A673 (cell line): ENCODE measurements at places on chromosomes 2 and 18. TPM values are rescaled to one million over a fixed set of nuclear protein-coding genes. Genes with fewer than 3 reads are reported as not detected.

The OTX1 gene
- 1.1 and 2.1 TPM in 2 replicates for total RNA-seq

The SIX2 gene
- not detected in 2 replicates for total RNA-seq

The SERPINB13 gene
- 0.49 and 0.50 TPM in 2 replicates for total RNA-seq

The CCDC85A gene
- total RNA-seq, result 0.15 and 0.39 TPM in 2 replicates

The MAP3K19 gene
- not detected in 2 replicates for total RNA-seq

The CD8B2 gene
- not detected in 2 replicates for total RNA-seq

The NXPH2 gene
- 4.8 and 5.4 TPM in 2 replicates for total RNA-seq

The MEP1B gene
- 0.26 TPM in 1 of 2 replicates, not detected in the other for total RNA-seq

The NOSTRIN gene
- not detected in 2 replicates for total RNA-seq

GRCh38 chr2:187360286-187360685 is 87.8 kb downstream of the CALCRL start:
- no peak for DNase-seq

DNA sequence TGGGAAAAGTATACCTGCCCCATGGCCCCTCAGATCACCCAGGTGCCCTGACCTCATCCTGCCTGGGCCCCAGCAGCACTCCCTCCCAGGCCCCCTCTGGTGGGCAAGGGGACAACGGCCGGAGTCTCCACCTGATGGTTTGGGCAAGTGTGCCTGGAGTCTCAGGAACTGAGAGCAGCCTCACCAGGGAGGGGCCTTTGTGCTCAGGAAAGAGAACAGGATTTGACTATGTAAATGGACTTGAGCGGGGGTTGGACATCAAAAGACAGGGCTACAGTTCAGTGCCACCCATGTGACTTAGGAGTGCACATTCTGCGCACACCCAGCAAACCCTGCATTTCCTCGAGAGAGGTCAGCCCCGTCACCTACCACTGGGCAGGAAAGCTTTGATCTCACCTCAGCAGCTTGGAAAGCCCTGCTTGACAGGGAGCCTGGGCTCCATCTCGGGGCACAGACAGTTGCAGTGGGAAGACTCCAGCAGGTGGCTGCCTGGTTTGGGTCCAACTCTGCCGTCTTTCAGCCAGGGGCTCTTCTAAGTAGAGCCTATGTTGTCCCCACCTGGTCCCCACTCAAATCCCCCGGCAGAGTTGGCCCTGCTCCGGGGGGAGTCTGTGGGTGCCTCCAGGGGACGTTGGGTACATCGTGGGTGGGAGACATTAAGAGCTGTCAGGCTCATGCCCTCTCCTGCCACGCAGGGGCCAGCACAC is 3.3 kb downstream of the INPP5D start:
- no peak for DNase-seq

DNA sequence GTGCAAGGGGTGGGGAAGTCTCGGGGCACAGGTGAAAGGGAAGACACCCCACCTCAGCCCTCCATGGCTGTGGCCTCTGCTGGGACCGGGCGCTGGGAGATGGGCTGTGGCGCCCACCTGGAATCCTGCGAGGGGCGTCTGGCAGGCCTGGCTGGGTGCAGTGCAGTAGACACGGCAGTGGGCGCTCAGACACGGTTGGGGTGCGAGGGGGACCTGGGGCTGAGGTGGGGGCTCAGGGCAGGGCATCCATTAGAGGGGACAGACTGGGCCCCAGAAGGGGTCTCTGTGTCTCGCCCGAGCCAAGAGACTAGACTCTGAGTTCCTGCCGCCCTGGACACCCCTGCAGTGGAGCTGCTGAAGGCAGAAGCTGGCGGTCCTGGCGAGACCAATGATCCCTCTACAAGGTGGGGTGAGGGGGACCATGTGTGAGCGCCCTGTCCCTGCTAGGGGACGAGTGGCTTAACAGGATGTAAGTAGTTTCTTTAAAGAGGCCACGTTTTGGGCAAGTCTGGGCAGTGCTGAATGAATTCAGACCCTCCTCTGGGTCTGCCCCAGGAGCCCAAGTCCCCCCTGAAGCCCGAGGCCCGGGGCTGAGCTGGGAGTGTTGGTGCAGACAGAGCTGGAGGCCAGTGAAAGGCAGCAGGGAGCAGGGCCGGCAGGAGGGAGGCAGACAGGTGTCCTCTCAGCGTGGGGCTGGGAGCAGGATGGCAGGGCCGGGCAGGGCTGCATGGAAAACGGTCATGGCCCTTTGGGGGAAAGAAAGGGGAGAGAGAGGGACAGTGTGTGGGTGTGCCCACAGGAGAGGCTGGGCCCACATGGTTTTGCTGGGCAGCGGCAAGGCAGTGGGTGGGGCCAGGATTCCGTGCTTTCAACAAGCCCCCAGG is 57.2 kb downstream of the HS6ST1 start:
- no peak for DNase-seq

- no peak for DNase-seq
Observed at GRCh38 chr2:55160422-55160821, 71.7 kb downstream of the CLHC1 start.

- no peak for DNase-seq
Observed at GRCh38 chr2:207695293-207695692, 16.1 kb upstream of the CCNYL1 start.

DNA sequence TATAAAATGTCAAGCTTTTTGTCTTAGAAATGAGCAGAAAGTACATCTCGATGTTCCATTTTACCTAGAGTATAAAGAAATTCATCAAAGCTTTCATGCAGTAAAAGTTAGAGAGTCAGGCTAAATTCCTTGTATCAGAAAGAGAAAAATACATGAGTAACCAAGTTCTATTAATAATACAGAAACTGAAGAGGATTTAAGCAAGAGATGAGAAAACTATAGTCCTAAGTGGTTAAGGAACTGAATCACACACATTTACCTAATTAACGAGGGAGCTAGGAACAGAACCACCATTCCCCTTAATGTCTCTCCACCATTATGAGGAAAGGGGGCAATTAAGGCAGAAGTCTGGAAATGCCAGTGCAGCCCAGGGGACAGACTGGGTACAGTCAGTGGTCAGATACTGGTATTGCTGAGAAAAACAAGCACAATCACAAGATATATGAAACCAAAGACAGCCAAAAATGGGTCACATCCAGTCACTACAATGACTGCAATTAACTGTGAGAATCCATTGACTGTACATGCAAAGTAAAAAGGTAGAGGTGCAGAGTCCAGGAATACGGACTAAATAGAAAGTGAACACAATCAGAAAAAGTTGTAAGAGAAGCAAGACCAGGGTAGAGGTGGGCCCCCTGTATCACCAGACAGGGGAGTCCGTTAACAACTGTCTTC is 23.9 kb downstream of the MAP4K3 start:
- no peak for DNase-seq

- DNase-seq, result no peak
Observed at GRCh38 chr2:33236482-33237385, 239.7 kb upstream of the RASGRP3 start.

DNA sequence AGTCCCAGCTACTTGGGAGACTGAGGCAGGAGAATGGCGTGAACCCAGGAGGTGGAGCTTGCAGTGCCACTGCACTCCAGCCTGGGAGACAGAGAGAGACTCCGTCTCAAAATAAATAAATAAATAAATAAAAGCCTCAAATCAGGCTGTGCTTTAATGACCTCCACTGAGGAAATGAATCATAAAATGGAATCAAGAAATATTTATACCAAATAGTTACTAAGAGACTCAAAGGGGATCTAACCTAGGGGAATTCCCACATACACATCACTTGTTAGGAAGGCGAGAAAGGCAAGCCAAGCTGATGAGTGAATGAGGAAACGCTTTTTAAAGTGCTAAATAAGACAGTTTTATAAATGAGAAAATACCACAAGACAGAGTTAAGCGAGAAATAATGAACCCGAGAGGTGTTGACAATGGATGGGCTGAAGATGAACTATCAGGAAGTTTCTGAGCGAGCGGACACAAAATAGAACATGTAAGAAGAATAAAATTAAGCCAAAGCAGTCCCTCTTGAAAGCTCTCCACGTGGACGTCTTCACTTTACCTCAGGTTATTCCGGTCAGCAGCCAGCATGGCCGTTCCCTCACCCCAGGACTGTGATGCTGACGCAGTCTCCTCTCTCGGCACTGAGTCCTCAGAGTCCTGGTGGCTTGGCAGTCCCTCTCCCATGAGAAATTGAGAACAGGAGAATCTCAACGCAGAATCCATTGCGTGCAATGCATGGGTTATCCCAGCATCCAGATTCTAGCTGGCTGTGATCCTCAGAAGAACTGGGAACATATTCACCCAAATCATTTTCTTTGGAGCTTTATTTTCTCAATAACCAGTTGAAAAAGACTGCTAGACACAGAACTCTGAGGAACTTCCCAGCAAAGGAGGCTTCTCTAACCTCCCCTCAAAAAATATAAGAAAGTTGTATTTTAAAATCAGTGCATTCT is 22.3 kb downstream of the PXDN start:
- peak; percentile 58 for DNase-seq

- peak; percentile 86 for DNase-seq
Observed at GRCh38 chr2:191245869-191246531, 796 bp downstream of the MYO1B start.

DNA sequence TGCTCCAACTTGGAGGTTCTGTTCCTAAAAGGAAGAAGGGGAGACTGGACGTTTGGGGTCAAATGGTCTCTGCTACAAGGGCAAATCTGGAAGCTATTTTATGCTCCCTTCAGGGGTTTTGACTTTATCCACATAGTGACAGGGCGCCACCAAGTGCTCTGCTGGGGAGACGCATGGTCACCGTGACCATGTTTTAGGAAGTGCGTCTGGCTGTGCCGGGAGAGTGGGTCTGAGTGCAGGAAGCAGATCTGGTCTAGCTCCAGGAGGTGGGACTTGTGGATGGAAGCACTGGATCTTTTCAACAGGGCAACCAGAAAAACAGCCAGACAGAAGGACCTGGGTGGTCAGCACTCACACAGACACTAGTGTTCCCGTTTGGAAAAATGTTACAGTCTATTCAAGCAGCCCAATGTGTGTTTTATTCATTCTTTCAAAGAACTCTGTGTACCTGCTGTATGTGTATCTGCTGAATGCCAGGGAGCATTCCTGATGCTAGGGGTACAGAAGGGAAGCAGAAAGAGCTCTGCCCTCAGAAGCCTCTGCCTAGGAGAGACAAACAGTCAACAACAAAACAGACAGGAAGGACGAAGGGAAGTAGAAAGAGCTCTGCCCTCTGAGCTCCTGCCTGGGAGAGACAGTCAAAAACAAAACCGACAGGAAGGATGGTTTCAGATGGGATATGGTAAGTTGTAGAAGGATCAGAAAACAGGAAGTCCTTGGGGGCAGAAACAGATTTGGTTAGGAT is 14.3 kb downstream of the IMPA2 start:
- DNase-seq, result peak; percentile 75

DNA sequence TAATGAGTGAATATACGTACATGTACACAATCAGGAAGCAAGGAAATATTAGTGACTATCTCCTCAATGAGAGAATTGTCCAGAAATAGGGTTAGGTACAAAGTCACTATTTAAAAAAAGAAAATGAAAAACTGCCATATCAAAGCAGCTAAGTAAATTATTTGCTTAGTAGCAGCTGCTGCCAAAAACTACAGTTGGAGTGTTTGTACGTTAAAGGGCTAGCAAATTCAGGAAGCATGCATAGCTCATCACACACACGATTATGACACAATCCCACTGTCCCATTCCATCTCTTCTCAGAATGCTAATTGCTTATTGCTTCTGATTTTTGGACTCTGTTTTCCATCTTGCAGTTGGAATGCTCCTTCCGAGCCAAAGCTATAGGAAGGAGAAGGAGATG is 2012.5 kb upstream of the LRRTM1 start:
- no peak for DNase-seq

GRCh38 chr2:231364961-231365810 is 30.3 kb upstream of the B3GNT7 start:
- DNase-seq, result peak; percentile 20

GRCh38 chr18:2984091-2984490 is 28.9 kb downstream of the LPIN2 start:
- DNase-seq, result no peak

DNA sequence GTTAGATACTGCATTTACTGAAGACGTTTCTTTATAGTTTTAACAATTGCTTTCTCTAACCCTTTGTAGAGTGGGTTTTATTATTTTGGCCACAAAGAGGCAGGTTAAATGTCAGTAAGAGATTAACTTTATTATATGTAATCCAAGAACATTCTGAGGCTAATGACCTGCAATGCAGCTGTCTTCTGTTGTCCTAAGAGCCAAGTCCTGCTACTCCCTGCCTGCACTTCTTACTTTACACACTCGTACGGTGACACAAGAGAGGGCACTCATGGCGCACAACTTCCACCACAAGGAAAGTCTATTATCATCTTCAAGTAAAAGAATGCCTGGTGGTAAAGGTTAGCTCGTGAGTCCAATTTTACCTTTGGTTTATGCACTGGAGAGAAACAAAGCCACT is 471.0 kb upstream of the HNMT start:
- DNase-seq, result no peak

- DNase-seq, result peak; percentile 67
Observed at GRCh38 chr2:127049927-127050802, 56.8 kb downstream of the BIN1 start.

- no peak for DNase-seq
Observed at GRCh38 chr2:29902356-29902755, 19.0 kb downstream of the ALK start.

GRCh38 chr2:46327627-46328026 is 30.4 kb downstream of the EPAS1 start:
- no peak for DNase-seq

DNA sequence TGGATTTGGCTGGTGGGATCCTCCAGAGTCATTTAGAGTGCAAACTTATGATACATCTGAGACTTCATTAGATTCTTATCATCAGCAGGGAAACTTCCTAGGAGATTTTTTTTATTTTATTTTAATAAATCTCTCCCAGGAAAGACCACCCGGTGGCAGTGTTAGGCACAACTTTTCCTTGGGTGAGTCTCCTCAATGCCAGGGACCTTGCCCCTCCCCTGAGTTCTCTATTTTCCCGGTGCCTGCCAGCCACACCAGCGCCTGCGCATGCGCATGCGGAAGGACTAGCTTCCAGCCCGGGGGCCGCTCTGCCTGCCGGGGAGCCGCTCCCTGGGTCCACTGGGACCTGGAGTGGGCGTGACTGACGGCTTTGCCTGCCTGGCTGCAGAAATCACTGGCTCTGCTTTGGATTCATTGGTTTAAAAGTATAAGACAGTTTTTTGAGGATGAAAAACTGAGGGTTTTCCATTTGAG is 86.6 kb downstream of the TMEM182 start:
- peak; percentile 87 for DNase-seq

- no peak for DNase-seq
Observed at GRCh38 chr2:11140492-11140891, 14.8 kb upstream of the SLC66A3 start.

DNA sequence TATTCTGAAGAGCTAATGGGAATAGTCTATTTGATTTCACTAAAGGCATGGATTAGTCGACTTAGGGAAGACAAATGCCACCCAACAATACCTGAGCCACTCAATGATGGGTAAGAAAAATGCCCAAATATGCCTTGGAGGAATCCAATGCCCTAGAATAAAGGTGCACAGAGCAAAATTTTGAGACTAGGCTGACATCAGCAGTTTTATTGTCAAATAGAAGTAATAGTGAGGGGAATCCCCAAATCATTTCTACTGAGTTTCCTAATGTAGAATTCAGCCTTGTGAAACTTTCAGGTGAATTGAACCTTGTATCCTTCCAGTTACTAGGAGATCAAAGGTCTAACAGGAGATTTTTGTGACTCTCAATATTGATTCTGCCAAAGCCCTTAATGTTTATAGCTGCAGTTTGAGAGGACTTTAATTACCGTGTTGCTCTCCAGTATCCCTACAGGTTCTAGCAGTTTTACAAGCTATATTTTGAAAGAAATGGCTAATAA is 50.8 kb upstream of the THSD7B start:
- no peak for DNase-seq

- DNase-seq, result no peak
Observed at GRCh38 chr2:46492301-46492700, 12.9 kb downstream of the TMEM247 start.
